ENCODE measurements at places on chromosomes 7 and 10.

- DNase-seq: no peak
These were observed 46.2 kb downstream of the WDR11 start for GRCh38 chr10:120897343-120897742.

DNA sequence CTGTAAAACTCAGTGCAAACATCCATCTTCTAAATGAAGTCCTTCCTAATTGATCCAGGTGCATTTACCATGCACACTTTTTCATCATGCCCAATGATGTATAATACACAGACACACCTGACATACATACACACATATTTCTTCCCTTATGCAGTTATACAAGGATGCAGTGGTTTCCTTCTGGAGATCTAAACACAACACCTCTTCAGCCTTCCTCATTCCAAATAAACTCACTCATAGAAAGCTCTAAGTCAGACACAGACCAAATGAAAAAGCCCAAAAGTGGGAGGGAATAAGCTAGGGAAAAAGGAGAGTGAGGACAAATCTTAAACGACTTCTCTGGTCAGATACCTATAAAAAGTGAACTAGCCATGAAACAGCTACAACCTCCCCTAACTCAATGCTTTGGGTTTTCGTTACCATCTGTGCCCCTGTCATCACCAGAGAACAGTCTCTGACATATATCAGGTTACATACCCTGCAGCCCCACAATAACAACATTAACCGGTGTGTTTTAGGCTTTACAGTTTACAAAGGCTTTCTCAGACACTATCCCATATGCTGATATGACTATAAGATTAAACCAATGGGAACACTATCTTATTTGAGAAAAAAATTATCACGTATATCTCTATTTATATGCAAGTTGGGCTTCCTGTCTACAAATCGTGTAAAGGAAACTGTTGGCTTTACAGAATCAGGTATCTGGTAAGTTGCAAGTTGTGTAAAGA, 675.2 kb downstream of the PHTF2 start:
- DNase-seq: no peak

DNA sequence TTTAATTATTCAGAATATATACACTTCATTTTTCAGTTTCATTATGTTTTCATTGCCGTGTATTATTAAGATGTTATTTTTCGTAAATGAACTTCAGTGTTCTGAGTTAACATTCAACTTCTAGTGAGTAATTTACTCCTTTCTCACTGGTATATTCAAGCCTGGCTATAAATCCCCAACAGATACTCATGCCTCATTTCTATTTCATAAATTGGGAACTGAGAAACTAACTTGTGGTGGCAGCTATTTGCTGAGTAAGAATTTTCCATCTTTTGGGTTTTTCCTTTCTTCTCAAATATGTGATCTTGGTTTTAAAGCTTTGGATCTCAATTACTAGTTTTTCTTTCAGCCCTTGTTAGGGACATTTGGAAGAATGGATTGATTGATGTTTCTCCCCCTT, 281.1 kb downstream of the CDK14 start:
- no peak for DNase-seq

GRCh38 chr7:80087051-80087770, 47.4 kb upstream of the GNAI1 start:
- no peak for DNase-seq

- no peak for DNase-seq
These were observed 17.3 kb downstream of the CAMK2B start for GRCh38 chr7:44307905-44308595.

DNA sequence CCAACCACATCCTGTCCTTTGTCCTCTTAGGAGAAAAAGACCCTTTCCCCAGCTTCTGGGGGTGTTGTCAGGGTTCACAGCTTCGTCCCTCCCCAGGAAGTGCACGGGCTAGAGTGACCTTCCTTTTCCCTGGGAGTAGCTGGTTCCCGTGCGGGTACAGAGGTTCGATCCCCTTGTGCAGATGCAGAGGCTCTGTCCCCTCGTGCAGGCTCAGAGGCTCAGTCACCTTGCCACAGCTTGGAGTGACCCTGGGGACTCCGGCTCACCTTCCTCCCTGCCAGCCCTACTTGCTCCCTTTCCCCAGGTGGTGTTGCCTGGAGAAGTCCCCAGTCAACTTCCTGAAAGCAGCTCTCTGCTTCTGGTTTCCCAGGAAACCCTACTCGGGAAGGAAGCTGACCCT, 60.0 kb upstream of the TCERG1L start:
- no peak for DNase-seq

- DNase-seq: no peak
These were observed 701 bp upstream of the CUL1 start for GRCh38 chr7:148698007-148698396.

DNA sequence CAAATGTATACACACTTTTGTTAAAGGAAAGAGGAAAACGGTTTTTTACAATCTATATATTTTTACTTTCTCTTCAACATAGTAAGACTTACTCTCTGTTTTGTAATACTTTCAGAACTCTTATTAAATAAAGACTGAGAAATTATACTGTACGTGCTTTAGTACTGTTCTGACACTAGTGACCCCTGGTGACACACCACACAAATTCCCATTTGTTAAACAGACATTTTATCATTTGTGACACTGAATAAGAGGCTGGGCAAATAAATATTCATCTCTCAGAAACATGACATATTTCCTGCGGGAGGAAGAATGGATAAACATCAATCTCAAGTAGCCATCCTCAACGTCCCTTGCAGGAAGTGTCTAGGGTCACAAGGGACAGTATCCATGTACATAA, 68.9 kb upstream of the ZNF33B start:
- DNase-seq: no peak

- DNase-seq: no peak
These were observed 272.4 kb upstream of the BMPER start for GRCh38 chr7:33632840-33633525.

DNA sequence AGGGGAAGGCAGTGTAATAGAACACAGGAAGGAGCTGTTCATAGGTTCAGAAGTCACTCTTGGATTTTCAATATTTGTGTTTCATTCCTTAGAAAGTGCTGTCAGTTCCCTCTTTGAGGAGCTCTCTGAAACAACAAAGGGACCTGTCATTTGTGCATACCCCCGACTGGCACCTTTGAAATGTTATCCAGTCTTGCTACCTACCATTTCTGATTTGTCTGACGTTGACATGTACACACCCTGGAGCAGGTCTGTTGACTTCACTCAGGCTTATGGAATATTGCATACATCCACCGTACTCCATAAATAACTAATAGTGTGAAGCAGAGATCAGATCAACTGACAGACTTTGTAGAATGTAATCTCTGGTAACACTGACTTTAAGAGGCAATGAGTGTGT, 189.8 kb downstream of the DPP6 start:
- DNase-seq: no peak

GRCh38 chr10:55168343-55168742, 367.3 kb upstream of the PCDH15 start:
- no peak for DNase-seq

GRCh38 chr7:138170959-138171703, 94.9 kb downstream of the AKR1D1 start:
- DNase-seq: no peak

- no peak for DNase-seq
These were observed 750 bp upstream of the CDK14 start for GRCh38 chr7:90595342-90595800.

DNA sequence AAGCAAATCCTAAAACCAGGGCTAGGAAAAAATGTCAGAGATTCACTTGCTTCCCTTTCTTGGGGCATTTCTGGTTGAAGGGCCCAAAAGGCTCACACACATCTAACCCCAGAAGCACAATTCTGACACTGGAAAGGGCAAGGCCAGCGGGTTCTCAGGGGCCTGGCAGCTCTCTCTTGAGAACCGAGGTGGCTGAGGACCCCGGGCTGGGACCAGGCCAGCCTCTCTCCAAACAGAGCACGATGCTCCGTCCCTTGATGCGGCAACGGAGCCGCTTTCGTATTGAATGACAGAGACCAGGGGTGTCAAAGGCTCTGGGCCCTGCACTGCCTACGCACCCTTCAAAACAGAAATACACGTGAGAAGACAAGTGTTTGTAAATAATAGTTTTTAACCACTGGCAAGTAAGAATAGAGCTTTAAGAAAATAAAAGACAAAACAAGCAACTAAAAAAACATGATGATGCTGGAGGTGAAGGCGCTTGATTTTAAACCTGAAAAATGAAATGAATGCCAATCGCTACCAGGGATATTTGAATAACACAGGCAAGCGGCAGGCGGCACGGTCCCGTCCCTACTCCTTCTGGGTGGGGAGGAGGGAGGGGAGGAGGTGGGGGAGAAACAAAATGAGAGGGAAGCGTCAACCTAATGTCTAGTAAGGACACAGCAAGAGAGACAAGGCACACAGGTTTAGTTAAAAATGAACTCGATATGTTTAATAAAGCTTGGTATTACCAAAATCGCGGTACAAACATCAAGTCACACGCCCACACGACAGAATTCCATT, 68.0 kb downstream of the SLC29A4 start:
- no peak for DNase-seq

GRCh38 chr7:27095897-27096767, at the start of gene HOXA1:
HOXA1 (minus strand) TSS chr7:27096000; CDS start chr7:27095912, 88 bp downstream.
- peak; percentile 85 for DNase-seq

- no peak for DNase-seq
These were observed 29.7 kb downstream of the CCDC6 start for GRCh38 chr10:59876695-59877094.

All from activated T-cell treated with anti-CD3 and anti-CD28 coated beads, Interleukin-2, amount 50 U/mL, for 72 hours (primary cell).